Smooth muscle cell of trachea (primary cell): ENCODE measurements at places on chromosomes 16 and 17. TPM values are rescaled to one million over a fixed set of nuclear protein-coding genes. Genes with fewer than 3 reads are reported as not detected.

The BLMH gene
- total RNA-seq = 23.3 and 33.3 TPM in 2 replicates

The KRT15 gene
- 0.66 and 2.9 TPM in 2 replicates for total RNA-seq

The NLRC5 gene
- total RNA-seq = 24.4 and 40.0 TPM in 2 replicates

The SGCA gene
- total RNA-seq = 0.73 and 3.3 TPM in 2 replicates

The ZPBP2 gene
- not detected in 2 replicates for total RNA-seq

The KRT40 gene
- total RNA-seq = not detected in 2 replicates

The TBC1D3L gene
- total RNA-seq = 6.7 and 7.8 TPM in 2 replicates

The UMOD gene
- total RNA-seq = not detected in 2 replicates

The KCNH4 gene
- total RNA-seq = under 0.01 TPM in 1 of 2 replicates, not detected in the other

The PERCC1 gene
- 0.17 TPM in 1 of 2 replicates, not detected in the other for total RNA-seq

The CRISPLD2 gene
- total RNA-seq = 3.6 and 5.8 TPM in 2 replicates

The KIF18B gene
- total RNA-seq = 0.50 and 6.7 TPM in 2 replicates

The TRIM72 gene
- not detected in 2 replicates for total RNA-seq

The P2RX5 gene
- total RNA-seq = 0.87 and 4.1 TPM in 2 replicates

The TMED6 gene
- total RNA-seq = 0.29 and 0.66 TPM in 2 replicates

The ZFP3 gene
- 1.5 and 1.9 TPM in 2 replicates for total RNA-seq

The MT1E gene
- total RNA-seq = 167 and 190 TPM in 2 replicates

The EFCAB3 gene
- total RNA-seq = not detected in 2 replicates

The ZNF469 gene
- total RNA-seq = 3.1 and 13.4 TPM in 2 replicates

The CAMTA2 gene
- total RNA-seq = 16.7 and 20.3 TPM in 2 replicates

The KRTAP9-8 gene
- not detected in 2 replicates for total RNA-seq

The ACSM2A gene
- total RNA-seq = not detected in 2 replicates

The SLC35G6 gene
- not detected in 2 replicates for total RNA-seq

The BAIAP3 gene
- total RNA-seq = 1.5 and 1.9 TPM in 2 replicates

The ABCC6 gene
- 1.0 and 2.3 TPM in 2 replicates for total RNA-seq

The TSNAXIP1 gene
- total RNA-seq = 0.73 and 1.3 TPM in 2 replicates

The CD300LG gene
- not detected in 2 replicates for total RNA-seq

The PITPNM3 gene
- total RNA-seq = 0.44 and 0.50 TPM in 2 replicates

The C17orf113 gene
- 0.15 and 0.17 TPM in 2 replicates for total RNA-seq

The TPSAB1 gene
- not detected in 2 replicates for total RNA-seq

The ABCC12 gene
- total RNA-seq = 0.15 TPM in 1 of 2 replicates, not detected in the other

The C1QL1 gene
- total RNA-seq = 0.29 and 0.99 TPM in 2 replicates

The SYT17 gene
- 0.29 and 0.66 TPM in 2 replicates for total RNA-seq

The MYH4 gene
- not detected in 2 replicates for total RNA-seq

The CRYBA1 gene
- 0.15 and 0.33 TPM in 2 replicates for total RNA-seq

The KAT7 gene
- total RNA-seq = 40.2 and 54.1 TPM in 2 replicates

The KPNA2 gene
- 52.4 and 142 TPM in 2 replicates for total RNA-seq

The KLHL10 gene
- total RNA-seq = 0.17 and 0.29 TPM in 2 replicates

The PLEKHG4 gene
- total RNA-seq = 29.2 and 55.1 TPM in 2 replicates

The KCNJ2 gene
- 8.6 and 61.5 TPM in 2 replicates for total RNA-seq

The GLIS2 gene
- 4.4 and 4.6 TPM in 2 replicates for total RNA-seq

The EVPL gene
- total RNA-seq = under 0.01 TPM in 1 of 2 replicates, not detected in the other

The FBXL16 gene
- 0.17 and 0.29 TPM in 2 replicates for total RNA-seq

The FZD2 gene
- total RNA-seq = 22.7 and 35.1 TPM in 2 replicates

The SOX8 gene
- total RNA-seq = under 0.01 and 0.17 TPM in 2 replicates

The PRSS33 gene
- total RNA-seq = not detected in 2 replicates
